Fibroblast of pulmonary artery (primary cell): ENCODE measurements at places on chromosomes 2 and 18.

GRCh38 chr2:28748941-28749340, 2.7 kb upstream of the PPP1CB start:
- no peak for DNase-seq

DNA sequence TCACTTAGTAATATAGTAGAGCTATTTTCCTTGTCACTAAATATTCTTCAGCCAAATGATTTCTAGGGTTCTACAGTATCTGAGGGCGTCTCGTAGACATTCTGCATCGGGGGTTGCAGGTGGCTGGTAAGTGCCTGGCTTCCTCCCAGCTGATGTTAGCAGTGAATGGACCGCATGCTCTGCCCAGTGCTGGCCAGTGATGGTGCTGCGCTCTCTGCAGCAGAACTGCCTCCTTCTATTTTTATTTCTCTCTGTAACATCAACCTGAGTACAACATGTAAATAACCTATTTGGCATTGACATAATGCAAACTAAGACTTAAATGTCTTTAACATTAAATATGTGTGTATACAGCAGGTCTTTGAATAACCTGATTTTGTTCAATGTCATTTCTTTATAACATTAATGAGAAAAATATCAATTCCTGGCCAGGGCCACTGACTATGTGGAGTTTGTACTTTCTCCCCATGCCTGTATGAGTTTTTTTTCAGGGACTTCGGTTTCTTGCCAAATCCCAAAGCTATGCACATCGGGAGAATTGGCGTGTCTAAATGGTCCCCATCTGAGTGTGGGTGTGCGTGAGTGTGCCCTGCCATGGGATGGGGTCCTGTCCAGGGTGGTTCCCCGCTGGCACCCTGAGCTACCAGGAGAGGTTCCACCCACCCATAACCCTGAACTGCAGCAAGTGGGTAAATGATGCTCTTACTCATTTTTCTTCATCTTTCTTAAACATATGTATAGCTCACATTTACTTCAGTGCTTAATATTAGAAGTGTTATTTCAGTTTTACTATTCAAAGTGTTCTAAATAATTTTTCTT, 278.2 kb upstream of the EPAS1 start:
- DNase-seq = no peak

DNA sequence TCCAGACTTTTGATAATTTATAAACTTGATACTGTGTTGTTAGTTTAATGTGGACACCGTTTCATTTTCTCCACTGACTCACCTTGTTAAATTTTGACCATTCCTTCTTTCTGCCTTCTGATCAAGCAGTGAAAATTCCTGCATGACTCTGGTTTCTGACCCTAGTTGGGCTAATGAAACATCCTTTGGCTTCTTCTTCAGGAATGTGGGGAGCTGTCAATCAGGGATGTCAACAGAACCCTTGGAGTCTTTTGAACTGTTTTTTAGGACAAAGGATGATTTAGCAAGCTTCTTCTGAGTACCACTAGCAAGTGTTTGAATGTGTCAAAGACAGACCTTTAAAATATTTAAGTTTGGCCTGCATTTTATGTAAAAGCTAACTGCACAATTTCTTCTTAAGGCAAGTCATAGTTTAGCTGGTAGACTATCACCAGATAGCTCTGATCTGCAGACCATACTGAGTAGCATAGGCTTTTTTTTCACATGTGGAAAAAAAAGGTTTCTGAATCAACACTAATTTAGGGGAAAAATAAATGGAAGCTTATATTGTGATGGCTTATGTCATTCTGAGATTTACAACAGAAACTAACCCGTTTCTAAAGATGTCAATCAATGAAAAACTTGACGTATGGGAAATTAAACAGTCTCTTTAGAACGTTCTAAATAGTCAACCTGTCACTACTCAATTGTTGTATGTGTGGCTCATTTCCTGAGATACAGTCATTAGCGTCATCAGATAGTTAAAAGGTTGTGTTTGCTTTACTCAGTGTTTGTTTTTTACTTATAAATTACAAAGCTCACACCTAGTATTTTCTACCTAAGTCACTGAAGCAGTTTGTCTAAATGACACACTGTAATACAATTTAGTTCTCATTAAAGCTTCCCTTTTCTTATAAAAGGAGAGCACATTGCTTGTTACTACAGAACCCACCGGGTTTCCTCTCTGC, 311.4 kb downstream of the PTPRM start:
- DNase-seq = no peak

- DNase-seq = no peak
Measured at GRCh38 chr2:109517118-109517889, 96.5 kb downstream of the SEPTIN10 start.

DNA sequence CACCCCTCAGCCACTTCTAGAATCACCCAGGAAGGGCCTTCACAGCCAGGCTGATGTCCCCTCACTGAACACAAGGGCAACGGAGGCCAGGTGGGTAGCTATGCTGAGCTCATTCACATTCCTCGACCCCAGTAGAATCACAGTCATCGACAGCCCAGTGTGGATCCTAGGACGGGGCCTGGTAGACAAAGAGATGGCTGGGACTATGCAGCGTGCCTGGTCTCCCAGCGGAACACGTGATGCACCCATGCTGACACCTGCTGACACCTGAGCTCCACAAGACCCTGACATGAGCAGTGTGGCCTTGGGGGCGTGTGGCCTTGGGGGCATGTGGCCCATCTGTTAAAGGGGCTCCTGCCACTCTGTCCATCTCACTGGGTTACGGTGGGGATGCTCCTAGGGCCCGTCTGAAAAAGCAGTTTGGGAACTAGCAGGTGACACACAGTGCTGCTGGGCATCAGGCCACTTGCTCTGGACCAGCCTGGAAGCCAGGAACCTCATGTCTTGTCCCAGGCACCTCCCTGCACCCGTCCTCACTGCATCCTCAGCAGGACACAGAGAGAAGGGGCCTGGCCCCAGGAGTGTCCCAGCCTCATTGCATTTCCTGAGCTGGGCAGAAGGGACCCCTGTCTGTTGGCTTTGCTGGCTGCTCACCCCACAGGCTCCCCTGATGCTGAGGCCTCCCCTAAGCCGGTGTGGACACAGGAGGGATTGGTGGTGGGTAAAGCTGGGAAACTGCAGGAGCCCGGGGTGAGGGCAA, 9.7 kb downstream of the ECEL1 start:
- no peak for DNase-seq

- no peak for DNase-seq
Measured at GRCh38 chr18:59340817-59341216, 18.2 kb downstream of the LMAN1 start.

DNA sequence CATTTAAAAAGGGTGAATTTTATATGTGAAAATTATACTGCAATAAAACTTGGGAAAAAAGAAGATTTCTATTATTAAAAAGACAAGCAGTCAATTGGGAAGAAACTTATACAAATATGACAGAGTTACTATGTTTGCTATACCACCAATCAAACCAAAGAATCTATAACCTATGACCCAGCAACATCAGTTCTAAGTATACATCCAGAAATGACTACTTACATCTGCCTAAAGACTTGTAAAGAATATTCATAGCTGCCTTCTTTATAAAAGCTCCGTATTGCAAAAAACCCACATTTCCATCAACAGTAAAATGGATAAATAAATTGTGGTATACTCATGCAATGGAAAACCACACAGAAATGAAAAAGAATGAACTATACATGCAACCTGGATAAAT, 32.9 kb upstream of the NABP1 start:
- DNase-seq = no peak

- DNase-seq = no peak
Measured at GRCh38 chr18:2998644-2999043, 14.3 kb downstream of the LPIN2 start.

- no peak for DNase-seq
Measured at GRCh38 chr2:151905963-151906632, 77.9 kb upstream of the ARL5A start.
